Stimulated activated CD4-positive, alpha-beta T cell treated with anti-CD3 and anti-CD28 coated beads, TNF-alpha, amount 100 ng/mL, for 4 hours (primary cell): ENCODE measurements at places on chromosomes 12 and 14.

- no peak for DNase-seq
Observed at GRCh38 chr12:122888232-122888752, 7.6 kb downstream of the VPS37B start.

GRCh38 chr12:57489157-57489641 lies 1.3 kb downstream of the MARS1 start:
- no peak for DNase-seq

DNA sequence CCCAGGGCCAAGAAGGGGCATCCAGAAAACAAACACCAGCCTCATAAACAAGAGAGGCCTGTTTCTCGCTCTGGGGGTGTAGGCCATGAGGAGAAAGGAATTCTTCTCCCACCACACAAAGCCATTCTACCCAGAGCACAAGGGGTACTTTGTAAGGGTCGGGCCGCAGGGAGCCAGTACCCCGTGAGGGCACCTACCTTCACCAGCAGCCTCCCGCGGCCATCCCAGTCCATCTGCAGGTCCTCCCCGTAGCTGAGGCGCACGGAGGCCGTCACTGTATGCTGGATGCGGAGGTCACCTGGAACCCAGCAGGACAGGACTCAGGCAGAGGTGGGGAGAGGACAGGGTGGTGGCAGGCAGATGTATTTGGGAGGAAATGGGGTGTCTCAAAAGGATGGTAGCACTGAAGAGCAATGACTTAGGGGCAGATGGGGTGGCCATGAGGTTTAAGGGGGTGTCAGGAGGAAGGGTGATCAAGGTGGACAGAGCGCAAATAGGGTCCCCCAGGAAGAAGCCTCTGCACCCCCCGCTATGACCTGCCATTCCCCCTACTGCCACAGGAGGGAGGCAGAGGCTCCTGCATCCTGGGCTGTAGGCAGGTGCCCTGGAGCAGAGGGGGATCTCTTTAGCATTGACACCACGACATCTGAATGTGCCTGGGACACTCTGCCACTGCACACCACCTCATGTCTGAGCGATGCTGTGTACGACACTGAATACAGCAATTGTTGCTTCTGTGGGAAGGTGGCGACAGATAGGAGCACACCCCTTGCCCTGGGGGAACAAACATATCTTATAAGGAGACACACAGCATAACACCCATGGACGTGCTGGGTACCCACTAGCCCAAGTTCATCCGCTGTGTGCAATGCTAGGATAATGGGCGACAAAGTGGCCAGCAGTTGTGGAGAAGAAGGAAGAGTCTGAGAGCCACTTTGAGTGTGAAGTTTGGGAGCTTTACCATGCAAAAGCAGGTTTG lies 61.4 kb downstream of the VWF start:
- DNase-seq: peak; percentile 39

DNA sequence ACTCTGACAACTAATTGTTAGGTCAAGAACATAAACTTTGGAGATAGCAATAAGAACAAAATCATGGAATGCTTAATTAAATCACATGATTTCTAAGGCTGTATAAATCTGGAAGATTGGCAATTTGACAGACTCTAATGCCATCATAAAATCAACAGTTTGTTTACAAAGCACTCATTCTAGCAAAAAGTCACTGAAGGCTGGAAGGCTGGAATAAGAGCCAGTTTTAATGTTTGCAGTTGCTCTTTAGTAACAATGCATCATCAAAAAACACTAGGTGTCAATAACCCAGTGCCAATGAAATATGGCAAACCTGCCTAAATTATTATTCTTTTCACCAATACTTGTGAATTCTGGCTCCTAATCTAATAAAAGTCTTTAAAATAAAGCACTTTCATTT lies 65.0 kb downstream of the NUMB start:
- no peak for DNase-seq

GRCh38 chr14:30221546-30221945 lies 293.9 kb upstream of the PRKD1 start:
- DNase-seq: no peak
